Activated CD4-positive, alpha-beta T cell treated with anti-CD3 and anti-CD28 coated beads for 4 hours (primary cell): ENCODE measurements at places on chromosomes 5 and 9.

GRCh38 chr9:134343637-134344036, 17.4 kb downstream of the RXRA start:
- DNase-seq, result no peak

- DNase-seq, result no peak
These were observed 24.9 kb downstream of the ARHGEF37 start for GRCh38 chr5:149605998-149606724.

DNA sequence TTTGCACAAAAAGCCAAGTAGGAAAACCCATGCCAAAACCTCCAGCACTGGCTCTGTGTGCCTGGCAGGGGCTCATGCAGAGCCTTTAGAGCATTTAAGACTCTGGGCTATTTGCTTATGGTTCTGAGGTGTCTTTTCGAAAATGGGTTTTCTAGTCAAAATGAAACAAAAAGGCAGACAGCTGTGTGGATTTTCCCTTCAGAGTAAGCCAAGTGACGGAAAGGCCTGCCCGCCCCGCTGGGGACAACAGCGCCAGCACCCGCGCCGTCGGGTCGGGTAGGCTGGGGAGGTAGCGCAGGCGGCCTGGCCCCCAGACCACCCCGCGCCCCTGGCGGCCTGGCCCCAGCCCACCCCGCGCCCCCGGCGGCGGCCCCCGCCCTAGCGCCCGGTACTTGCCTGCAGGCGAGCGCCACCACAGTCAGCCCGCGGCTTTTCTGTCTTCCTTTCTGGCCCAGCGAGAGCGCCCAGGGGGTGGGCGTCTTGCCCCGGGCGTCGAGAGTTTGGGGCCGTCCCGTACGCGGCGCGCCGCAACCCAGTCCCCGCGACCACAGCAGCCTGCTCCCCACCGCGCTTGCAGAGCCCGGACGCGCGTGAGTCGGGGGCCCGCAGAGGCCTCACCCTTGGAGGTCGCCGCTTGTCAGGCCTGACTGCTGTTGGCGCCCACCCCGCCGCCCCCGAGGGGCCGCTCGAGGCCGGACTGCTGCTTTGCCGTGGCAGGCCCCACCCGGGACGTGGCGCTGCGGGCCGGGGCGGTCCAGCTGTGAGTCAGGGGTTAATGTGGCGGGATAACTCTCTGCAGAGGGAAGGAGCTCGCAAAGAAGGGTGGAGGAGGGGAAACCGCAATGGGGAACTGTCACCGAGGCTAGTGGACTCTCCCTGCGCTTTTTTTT, at the start of gene TICAM2:
Gene TICAM2, minus strand, starts transcription at position 779 of the 890 bp plus-strand sequence. CDS start 21,223 bp downstream, outside the sequence.
- DNase-seq, result peak; percentile 43

DNA sequence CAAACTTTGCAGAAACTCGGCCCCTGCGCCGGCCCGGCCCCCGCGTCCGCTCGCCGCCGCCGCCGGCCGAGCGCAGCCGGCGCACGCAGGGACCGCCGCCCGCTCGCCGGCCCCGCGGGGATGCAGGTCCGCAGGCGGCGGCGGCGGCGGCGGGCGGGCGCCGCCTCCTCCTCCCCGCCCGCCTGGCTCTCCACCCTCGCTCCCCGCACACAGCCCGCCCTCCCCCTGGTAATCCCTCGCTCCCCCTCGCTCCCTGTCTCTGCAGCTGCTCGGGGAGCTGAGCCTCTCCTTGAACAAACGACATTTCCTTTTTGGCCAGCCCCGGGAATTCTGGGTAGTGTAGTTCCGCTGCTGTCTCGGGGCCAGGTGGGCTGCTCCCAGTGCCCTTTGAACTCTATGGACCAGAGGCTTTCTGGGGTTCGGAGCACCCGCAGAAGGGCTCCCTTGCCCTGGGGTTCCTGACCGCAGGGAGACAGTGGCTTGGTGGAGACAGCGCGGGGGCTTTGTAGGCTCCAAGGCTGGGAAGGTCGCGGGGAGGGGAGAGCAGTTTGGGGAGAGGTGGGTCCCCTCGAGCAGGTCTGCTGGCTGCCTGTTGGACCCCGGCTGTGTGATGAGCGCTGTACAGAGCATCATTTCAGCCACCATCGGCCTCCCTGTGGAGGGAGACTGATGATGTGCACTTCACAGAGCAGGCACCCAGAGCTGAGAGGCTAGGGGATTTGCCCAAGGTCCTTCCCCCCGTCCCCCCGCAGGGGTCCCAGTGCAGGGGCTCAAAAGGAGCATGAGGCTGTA, 1.8 kb upstream of the FAM78A start:
- DNase-seq, result peak; percentile 72

DNA sequence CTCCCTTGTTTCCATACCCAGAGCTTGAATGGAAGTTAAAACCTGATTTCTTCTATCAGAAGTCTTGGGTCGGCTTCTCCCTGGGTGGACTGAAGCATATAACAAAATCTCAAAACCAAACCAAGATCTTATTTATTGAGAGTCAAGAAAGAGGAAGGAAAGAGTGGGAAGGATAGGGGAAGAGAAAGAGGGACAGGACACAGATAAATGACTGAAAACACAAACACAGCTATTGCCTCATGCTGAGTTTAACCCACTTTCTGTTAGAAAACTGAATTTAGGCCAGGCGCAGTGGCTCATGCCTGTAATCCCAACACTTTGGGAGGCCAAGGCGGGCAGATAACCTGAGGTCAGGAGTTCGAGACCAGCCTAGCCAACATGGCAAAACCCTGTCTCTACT, 92.9 kb downstream of the PALM2AKAP2 start:
- DNase-seq, result no peak

DNA sequence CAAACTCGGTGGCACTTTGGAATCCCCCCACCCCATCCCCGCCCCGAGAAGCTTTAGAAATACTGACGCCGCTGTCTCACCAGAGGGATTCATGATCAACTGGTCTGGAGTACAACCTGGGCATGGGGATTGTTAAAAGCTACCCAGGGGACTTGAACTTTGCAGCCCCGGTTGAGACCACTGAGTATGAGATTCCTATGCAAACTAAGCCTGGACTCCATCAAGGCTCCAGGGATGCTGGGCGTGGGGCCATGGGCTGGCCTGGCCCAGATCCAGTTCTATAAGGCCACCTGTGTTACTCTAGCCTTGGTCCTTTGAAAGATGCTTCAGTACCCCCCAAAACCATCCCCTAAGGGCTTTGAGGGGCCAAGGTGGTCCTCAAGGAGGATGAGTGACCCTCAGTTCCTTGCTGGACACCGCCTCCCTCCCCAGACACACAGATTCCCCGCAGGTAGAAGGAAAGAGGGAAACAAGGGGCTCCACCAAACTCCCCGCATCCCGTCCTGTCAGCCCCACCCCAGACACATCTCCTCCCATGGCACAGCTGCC, 68.5 kb downstream of the MRPL36 start:
- no peak for DNase-seq

GRCh38 chr9:131697097-131697496, 42.8 kb downstream of the RAPGEF1 start:
- DNase-seq, result no peak

- no peak for DNase-seq
These were observed 1978.6 kb upstream of the CDH6 start for GRCh38 chr5:29214839-29215238.

DNA sequence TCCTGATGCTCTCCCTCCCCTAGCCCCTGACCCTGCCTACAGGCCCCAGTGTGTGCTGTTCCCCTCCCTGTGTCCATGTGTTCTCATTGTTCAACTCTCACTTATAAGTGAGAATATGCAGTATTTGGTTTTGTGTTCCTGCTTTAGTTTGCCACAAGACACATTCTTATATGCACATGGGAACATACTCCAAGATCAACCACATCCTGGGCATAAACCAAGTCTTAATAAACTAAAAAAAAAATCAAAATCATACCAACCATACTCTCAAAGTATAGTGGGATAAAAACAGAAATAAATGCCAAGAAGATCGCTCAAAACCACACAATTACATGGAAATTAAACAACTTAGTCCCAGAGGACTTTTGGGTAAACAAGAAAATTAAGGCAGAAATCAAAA, 11.2 kb upstream of the ZCCHC9 start:
- DNase-seq, result no peak

DNA sequence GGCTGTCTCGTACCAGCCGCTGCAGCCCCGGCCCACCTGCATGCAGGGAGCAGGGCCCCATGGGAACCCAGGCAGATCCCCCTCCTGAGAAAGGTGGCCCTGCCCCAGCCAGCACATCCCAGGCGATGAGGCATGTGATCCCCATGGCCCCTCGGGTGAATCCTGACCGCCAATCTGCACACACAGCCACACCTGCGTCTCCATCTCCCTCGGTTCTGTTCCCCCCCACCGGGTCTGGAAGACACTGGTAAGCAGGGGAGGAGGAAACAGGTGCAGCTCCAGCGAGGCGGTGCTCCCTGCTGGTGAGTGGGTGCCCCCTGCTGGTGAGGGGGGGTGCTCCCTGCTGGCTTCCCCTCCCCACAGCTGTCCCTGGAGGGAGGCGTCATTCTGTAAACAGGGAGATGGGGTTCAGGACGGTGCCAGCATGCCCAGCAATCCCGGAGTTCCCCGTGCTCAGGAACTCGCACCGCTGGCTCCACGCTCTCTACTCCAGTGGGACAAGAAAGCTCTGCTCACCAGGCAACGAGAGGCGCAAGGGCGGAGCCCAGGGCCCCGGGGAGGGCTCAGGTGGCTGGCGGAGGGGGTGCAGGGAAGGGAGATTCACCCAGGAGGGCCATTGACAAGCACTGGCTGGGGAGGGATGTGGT, 28.4 kb upstream of the SLC12A7 start:
- DNase-seq, result peak; percentile 79

DNA sequence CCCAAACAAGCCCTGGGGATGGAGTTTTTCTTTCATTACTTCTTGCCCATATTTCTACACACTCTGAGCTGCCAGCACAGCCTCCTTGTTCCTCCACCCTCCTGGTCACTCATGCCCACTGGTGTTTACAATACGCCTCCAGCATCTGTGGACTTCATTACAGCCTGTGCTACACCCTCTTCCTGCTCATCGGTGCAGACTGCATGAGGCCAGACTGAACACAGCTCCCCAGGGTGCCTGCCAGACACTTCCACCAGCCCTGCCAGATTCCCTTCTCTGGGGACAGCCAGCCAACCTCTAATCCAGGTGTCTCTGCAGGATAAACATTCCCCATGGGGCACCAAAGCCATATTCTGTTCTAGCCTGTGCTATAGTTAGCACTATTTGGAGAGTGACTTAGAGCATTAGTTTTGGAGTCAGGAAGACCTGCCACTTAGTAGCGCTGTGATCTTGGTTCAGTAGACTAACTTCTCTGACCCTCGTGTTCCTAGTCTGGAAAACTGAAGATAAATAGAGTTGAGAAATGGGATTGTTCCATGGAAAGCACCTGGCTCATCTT, 163.8 kb upstream of the KLF4 start:
- no peak for DNase-seq

DNA sequence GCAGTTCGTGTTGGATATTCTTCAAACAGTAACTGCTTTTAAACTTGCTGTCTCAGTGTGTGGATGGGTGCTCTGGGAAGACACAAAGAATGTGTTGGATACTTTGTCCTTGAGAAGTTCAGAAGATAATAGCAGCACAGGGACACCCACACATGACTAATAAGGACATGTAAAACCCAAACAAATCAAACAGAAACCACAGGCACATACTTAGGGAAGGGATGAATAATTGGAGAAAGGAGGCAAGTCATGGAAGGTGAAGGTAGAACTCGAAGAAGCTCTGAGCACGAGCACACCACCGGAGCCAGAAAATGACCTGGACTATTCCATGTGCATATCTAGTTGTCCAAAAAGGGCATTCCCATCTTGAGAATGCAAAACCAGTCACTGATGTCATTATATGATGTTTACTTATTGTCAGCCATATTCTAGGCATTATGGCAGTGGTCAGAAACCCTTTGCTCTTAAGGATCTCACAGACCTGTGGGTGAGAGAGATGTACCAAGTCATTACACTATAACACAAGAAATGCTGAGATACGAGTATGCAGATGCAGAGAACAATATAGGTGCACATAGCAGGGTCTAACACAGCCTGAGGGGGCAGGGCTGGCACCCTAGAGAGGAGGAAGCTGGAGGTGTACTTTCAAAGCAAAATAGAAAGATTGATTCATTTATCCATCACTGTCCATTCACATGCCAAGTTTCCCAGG, 152.9 kb downstream of the PIK3R1 start:
- no peak for DNase-seq

GRCh38 chr5:82584631-82585030, 306.5 kb upstream of the RPS23 start:
- DNase-seq, result no peak

GRCh38 chr5:43304525-43304924, 8.7 kb downstream of the HMGCS1 start:
- no peak for DNase-seq

- no peak for DNase-seq
These were observed 32.9 kb downstream of the CPEB4 start for GRCh38 chr5:173920866-173921555.

- no peak for DNase-seq
These were observed 15.6 kb upstream of the IL12B start for GRCh38 chr5:159345861-159346260.

DNA sequence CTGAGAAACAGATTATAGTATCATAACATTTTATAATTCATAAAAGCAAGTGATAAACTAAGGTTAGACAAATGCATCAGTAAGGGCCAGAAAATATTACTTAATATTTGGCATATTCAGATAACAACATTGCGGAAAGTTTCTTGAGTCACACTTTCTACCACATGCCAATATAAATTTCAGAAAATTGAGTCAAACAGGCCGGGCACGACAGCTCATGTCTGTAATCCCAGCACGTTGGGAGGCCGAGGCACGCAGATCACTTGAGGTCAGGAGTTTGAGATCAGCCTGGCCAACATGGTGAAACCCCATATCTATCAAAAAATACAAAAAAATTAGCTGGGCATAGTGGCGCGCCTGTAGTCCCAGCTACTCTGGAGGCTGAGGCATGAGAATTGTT, 47.1 kb downstream of the SLC38A9 start:
- DNase-seq, result no peak

- no peak for DNase-seq
These were observed 186.8 kb upstream of the SLC27A6 start for GRCh38 chr5:128778474-128778873.

GRCh38 chr9:37508834-37509206, 23.1 kb downstream of the POLR1E start:
- no peak for DNase-seq

DNA sequence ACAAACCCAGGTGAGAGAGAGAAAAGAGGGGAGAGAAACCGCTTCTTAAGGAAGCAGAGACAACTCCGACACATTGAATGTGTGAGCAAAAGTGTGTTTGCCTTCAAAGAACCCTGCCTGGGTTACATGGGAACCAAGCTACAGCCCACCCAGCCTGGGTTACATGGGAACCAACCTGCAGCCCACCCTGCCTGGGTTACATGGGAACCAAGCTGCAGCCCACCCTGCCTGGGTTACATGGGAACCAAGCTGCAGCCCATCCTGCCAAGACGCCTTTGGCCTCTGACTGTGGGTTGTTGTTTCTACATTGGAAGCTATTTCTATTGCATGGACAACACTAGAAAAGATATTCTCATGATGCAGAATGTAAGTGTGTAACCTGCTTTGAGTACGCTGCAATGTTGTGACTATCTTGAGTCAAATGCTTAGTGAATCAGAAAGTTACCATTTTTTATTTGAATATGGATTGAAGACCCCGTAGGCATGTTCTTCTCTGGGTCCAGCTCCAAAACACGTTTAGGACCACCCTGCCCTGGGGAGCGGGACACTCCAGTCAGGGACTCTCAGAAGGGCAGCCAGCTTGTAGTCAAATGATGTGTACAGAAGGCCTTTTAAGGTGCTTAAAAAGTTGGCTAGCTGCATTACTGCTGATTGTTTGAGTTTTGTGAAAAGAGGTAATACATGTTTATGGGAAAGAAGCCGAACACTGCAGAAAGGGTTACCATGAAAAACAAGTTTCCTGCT, 39.1 kb upstream of the UNC5A start:
- DNase-seq, result no peak

- DNase-seq, result no peak
These were observed 20.8 kb downstream of the SARDH start for GRCh38 chr9:133717113-133718031.
